ENCODE measurements at places on chromosomes 13 and 19.

DNA sequence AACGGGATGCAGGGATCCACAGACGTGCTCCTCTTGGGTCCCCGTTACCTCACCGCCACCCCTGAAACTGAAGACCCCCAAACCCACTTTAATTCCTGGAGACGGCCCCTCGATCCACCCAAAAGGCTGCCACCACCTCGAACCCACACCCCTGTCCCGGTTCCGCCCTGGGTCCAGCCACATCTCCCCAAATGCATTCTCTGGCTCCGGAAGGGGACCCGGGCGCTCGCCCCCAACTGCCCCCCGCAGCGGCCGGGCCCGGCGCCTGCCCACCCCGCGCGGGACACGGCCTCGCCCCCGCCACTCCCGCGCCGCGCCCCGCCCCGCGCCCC, 219 bp upstream of the FSTL3 start:
- no peak for DNase-seq

DNA sequence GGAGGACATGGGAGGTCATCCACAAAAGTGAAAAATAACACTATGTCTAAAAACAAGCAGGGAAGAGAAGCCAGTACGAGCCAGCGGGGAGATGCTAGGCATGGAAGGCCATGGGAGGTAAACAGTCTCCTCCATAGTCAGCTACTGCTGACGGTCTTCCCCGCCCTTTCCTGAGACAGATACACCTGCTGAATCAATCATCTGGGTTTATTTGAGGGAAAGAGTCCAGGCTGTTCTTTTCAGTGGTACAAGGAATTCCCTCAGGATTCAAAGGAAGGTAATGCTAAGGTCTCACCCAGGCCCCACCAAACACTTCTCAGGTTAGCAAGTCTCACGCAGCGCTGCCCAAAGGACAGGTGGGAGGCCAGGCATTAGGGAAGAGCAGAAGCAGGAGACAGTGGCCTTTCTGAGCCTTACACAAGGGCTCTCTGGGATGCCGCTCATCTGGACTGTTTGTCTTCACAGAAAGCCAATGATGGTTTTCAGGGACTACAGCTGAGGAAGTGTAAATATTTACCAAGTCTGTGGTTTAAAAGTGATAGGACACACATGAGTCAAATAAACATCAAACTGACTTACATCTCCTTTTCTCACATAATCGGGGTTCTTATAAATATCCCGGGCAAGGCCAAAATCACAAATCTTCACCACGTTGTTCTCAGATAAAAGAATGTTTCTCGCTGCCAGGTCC, 173.9 kb downstream of the FLT1 start:
- no peak for DNase-seq

- DNase-seq: no peak
Observed at GRCh38 chr13:35914662-35915061, 216.5 kb downstream of the DCLK1 start.

DNA sequence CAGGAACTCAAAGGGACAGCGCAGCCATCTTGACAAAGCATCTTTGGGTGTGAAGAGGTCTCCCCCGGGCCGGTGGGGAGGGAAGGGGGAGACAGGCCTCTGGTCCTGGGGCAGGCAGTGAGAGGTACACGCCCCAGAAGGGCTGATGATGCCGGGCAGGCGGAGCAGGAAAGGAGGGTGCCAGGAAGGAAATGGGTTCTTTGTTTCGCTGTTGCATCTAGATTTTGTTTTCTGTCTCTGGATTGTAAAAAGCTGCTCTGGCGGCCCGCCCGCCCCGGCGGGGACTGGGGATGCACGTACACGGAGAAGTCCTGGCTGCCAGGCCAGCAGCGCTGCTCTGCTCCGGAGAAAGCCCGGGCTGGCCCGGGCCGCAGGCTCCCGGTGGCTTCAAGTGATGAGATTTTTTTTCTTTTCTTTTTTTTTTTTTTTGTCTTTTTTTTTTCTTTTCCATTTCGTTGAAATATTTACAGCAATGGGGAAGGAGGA, 13.2 kb upstream of the ASF1B start:
- no peak for DNase-seq

GRCh38 chr19:3985643-3986259, 488 bp upstream of the EEF2 start:
- DNase-seq: no peak

- DNase-seq: no peak
Observed at GRCh38 chr13:84563611-84564010, 681.3 kb upstream of the SLITRK1 start.

DNA sequence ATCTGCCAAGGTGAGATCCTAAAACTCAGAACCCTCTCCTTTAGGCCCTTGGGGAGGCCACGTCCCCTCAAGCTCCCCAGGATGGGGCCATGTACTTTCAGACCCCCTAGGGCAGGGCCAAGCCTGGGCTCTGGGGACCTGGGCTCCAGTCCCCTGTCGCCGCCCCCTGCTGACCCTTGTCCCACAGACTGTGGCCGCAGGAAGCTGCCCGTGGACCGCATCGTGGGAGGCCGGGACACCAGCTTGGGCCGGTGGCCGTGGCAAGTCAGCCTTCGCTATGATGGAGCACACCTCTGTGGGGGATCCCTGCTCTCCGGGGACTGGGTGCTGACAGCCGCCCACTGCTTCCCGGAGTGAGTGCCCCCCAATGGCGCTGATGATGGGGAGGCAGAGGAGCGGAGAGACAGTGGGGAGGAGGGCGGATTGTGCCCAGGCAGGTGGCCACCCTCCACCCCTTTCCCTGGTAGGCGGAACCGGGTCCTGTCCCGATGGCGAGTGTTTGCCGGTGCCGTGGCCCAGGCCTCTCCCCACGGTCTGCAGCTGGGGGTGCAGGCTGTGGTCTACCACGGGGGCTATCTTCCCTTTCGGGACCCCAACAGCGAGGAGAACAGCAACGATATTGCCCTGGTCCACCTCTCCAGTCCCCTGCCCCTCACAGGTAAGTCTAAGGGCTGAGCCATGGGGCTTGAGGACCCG, 18.8 kb downstream of the HPN start:
- no peak for DNase-seq

DNA sequence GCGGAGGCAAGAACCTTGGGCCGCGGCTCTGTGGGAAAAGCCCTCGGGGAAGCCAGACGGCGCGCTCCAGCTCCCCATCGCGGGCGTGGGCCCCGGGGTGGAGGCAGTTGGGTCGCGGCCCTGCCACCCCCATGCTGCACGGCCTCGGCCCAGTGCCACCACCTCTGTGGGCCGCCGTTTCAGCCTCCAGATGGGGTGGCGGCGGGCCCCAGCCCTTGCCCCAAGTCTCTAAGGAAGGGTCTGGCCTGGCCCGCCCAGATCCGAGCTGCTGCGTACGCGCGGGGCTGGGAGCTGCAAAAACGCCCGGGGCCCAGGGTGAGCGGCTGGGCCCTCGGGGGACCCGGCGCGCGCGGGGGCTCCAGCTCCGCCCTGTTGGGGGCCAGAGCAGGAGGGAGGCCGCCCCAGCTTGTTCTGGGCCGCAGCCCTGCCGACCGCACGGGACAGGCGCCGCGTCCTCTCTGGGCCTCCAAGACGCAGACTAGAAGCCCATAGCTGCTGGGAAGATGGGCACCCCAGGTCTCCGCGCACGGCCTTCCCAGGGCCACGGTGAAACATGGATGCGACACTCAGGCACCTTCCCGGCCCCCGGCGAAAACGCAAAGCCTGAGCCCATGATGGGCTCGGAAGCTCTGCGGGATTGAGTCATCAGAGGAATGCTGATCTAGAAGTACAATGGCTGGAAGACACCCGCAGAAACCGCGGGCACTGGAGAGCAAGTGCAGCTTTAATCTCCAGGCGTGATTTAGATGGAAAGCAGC, 110.1 kb downstream of the KCTD15 start:
- no peak for DNase-seq

- DNase-seq: no peak
Observed at GRCh38 chr13:112821340-112822055, 131.7 kb downstream of the ATP11A start.
